ENCODE measurements at places on chromosomes 1 and 21.
A peak's percentile ranks its signal among the peaks of the same experiment; 100 is the strongest.

GRCh38 chr21:45523411-45524101 lies 18.7 kb downstream of the SLC19A1 start:
- DNase-seq, result no peak

DNA sequence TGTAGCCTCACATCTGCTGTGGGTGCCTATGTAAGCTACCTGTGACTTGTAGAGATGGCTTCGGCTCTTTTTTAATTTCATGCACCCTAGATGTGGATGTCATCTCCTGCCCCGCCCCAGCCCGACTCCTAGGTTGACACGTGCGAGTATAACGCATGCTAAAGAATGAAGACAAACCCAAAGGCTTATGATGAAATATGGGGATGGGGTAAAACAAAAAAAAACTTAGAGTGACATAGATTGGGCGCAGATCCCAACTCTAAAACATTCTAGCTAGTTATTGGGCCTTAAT lies 613 bp upstream of the ERO1B start:
- no peak for DNase-seq

DNA sequence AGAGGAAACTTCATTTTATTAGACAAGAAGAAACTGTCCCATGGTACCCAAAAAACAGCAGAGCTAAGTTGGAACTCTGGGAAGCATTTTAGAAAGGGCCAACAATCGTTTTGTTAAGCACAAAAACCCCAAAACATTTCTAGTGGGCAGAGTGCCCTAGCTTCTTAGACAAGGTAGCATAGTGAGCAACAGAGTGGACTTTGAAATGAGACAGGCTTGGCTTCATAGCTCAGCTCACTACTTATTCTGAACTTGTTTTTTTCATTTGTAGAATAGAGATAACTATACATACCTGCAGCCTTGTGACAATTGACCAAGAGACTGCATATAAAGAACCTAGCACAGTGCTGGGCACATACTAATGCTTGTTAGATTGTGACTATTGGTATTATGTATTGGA lies 50.1 kb downstream of the HLX start:
- DNase-seq, result no peak

- DNase-seq, result no peak
Measured at GRCh38 chr1:83799594-83799993, 199.3 kb downstream of the TTLL7 start.

GRCh38 chr1:198913667-198914066 lies 274.8 kb downstream of the PTPRC start:
- no peak for DNase-seq

- no peak for DNase-seq
Measured at GRCh38 chr1:10795276-10796021, 997 bp downstream of the CASZ1 start.

- DNase-seq, result peak; percentile 3
Measured at GRCh38 chr1:54558434-54559030, 10.5 kb downstream of the ACOT11 start.

GRCh38 chr1:71156590-71156989 lies 75.8 kb upstream of the ZRANB2 start:
- DNase-seq, result no peak

GRCh38 chr1:95876276-95876675 lies 642.3 kb downstream of the RWDD3 start:
- DNase-seq, result no peak

DNA sequence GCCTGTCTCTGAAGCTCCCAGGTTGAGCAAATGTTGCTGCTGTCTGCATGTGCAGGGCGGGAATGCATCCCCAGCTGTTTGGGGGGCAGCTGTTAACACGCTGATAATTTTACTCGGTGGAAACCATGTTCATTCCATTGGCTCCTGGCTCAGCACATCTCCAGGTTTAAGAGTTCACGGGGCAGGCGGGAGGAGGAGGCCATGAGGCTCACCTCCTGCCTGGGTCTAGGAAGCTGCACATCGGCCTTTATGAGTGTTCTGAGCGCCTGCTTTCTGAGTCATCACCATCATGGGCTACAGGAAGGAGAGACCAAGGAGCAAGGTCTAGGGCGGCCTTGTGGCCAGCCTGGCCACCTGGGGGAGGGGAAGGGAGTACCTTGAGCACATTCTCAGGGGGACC lies 29.7 kb downstream of the AJAP1 start:
- no peak for DNase-seq

DNA sequence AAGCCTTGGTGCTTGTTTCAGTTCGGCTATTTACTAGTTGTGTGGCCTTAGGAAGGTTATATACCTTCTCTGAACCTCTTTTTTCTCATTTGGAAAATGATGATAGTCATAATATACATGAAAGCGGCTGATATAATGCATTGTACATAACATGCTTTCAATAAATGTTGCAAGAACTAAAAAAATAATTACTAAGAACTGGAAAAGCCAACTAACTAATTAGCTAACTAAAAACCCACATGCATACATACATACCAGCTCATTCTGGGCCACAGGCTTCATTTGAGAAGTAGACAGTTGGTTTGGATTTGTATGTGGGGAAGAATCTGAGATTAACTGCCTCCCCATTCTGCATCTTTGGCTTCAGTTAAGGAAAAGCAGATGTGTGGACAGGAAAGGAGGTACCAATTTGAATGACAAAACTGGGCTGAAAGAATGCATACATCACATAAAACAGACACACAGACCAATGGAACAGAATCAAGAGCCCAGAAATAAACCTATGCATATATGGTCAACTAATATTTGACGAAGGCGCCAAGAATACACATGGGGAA lies 217.9 kb downstream of the TM2D1 start:
- DNase-seq, result no peak

GRCh38 chr1:42312576-42313212 lies 22.3 kb downstream of the FOXJ3 start:
- no peak for DNase-seq

- no peak for DNase-seq
Measured at GRCh38 chr1:28115267-28115666, 26.9 kb upstream of the EYA3 start.

DNA sequence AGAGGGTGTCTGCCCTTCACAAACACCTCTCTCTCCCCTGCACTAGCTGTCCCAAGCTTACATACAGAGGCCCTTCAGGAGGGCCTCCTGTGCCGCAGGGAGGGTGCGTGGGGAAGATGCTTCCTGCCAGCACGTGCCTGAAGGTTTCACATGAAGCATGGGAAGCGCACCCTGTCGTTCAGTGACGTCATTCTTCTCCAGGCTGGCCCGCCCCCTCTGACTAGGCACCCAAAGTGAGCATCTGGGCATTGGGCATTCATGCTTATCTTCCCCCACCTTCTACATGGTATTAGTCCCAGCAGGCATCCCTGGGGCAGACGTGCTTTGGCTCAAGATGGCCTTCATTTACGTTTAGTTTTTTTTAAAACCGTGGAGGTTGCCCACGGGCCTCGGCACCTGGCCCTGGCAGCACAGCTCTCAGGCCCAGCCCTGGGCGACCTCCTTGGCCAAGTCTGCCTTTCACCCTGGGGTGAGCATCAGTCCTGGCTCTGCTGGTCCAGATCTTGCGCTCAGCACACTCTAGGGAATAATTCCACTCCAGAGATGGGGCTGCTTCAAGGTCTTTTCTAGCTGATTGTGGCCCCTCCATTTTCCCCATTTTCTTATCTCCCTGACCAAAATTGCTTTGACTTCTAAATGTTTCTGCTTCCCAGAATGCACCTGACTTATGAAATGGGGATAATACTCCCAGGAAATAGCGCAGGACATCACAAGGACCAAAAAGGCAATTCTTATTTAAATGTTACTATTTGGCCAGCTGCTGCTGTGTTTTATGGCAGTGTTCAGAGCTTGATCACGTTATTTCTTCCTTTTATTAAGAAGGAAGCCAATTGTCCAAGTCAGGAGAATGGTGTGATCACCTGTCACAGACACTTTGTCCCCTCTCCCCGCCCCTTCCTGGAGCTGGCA lies 6.1 kb downstream of the NPPA start:
- no peak for DNase-seq

DNA sequence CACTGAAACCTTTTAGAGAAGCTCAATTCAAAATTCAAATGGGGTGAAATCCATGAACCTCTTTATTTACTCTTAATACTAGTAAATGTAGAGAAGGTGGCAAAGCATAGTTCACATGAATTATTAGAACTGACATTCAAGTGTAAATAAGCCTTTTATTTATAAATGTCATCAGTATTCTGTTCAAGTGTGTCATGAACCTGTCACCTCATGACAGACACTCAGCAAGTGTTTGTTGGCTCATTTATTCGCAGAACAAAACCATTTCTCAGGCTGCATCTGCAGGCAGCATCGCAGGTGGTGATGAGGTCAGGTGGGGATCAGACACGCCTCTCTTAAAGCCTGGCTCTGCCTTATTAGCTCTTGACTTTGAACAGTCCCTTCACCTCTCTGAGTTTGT lies 116.6 kb downstream of the SETD4 start:
- no peak for DNase-seq

DNA sequence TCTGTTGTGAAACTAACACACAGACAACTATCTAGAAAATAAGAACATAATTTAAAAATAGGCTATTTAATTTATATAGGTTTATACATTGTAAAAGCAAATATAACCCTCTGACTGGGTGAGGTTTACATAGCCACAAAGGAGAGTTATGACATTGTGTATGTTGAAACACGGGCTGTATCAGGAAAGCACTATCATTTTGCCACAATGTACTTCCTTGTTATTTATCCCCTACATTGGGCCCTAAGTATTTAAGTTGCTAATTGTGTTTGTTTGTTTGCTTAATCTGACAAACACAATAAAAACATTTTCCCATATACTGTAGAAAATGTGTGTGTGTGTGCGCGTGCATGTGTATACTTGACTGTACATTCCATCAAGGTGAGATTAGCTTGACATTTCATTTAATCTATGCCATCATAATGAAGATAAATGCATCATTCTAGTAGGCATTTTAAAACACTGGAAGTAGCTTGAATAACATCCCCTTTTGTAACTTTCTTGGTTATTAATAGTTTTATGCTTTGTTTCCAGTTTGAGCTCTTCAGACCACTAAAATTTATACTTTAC lies 72.1 kb downstream of the RGS13 start:
- no peak for DNase-seq

- DNase-seq, result no peak
Measured at GRCh38 chr1:232751393-232752140, 53.6 kb upstream of the MAP10 start.

- DNase-seq, result no peak
Measured at GRCh38 chr1:246782120-246782900, 58.1 kb downstream of the SCCPDH start.

GRCh38 chr1:53763461-53763860 lies 24.5 kb upstream of the GLIS1 start:
- no peak for DNase-seq

- DNase-seq, result no peak
Measured at GRCh38 chr1:90862782-90863181, 145.7 kb upstream of the BARHL2 start.

DNA sequence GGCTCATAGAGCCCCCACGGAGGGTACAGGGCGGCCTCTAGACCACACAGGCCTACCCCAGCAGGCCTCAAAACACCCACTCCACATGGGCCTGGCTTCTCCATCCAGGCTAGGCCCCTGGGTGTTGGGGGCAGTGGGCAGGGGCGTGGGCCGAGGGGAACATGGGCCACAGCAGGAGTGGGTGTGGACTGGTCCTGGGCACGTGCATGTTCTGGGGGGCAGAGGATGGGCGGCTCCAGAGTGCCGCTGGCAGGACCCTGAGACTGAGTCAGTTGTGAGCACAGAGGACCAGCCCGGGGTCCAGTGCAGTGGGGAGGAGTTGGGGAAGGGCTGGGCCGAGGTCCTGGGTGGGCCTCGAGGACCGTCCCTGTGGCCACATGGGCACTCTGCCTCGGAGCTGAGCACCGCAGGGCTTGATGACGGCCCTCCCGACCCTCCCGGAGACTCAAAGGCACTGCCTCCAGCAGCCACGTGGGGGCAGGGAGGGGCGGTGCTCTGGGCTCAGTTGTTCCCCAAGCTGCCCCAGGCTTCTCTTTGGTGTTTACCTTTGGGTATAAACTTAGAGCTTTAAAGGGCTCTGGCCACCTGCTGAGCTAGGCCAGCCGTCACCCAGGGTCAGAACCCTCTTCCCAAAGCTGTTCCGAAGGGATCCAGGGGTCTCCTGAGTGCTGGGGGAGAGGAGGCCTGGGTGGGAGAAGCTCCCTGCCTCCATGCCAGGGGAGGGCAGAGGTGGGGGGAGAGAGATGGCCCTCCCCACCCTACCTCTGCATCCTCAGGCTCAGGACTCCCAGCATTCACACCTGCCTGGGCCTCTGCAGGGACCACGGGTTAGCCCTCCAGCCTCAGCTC lies 79.9 kb downstream of the MORN1 start:
- DNase-seq, result peak; percentile 84

GRCh38 chr1:234281826-234282489 lies 91.3 kb upstream of the COA6 start:
- DNase-seq, result no peak

DNA sequence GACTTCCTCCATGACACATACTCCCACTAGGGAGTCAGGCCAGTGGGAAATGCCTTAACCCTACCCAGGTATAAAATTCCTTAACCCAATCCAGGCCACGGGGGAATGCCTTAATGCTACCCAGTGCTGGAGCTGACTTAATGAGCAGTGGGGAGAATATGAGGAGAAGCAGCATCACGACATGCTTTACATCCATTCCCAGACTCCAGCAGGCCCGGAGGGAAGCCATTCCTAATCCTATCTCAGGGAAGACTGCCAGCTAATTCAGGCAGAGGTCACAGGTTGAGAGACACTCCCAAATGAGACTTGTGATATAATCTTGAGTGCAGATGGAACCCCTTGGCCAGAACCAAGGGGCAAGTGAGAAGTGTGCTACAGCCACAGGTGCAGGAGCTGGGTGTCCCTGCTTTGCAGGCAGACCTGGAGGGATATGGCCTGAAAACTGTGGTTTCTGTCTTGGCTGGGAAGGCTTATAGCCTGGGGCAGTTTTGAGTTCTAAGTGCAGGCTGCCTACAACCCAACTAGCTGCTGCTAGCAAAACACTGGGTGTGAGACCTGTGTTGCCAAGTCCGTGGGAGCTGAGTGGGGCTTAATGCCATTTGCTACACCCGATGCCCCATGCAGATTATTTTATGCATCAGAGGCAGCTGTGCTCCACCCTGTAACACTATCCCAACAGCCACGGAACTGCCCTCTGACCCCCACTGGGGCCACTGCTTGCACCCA lies 45.1 kb upstream of the GUCA2A start:
- no peak for DNase-seq

DNA sequence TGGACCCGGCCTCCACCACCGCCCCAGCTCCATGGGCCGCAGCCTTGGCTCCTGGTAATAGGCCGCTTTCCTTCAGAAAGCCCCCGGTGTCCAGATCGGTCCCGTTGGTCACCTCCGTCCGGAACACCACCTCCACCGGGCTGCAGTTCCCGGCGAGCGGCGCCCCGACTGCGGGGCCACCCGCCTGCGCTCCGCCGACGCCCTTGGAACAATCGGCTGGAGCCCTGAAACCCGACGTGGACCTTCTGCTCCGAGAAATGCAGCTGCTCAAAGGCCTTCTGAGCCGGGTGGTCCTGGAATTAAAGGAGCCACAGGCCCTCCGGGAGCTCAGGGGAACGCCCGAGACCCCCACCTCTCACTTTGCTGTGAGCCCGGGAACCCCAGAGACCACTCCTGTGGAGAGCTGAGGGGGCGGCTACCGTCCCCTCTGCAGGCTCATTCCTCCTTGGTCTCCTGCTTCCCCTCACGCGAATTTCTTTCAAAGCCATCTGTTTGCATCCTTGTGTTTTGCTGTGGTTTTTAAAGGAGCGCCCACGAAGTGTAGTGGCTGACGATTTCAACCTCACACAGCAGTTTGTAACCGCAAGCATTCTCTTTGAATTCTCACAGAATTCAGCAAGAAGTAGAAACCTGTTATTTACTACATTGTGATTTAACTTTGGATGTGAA lies 6.0 kb downstream of the FCRLB start:
- peak; percentile 28 for DNase-seq

Measured in iPS-NIHi11 (cell line).